ENCODE measurements at places on chromosomes 5 and 9.
A peak's percentile ranks its signal among the peaks of the same experiment; 100 is the strongest.

DNA sequence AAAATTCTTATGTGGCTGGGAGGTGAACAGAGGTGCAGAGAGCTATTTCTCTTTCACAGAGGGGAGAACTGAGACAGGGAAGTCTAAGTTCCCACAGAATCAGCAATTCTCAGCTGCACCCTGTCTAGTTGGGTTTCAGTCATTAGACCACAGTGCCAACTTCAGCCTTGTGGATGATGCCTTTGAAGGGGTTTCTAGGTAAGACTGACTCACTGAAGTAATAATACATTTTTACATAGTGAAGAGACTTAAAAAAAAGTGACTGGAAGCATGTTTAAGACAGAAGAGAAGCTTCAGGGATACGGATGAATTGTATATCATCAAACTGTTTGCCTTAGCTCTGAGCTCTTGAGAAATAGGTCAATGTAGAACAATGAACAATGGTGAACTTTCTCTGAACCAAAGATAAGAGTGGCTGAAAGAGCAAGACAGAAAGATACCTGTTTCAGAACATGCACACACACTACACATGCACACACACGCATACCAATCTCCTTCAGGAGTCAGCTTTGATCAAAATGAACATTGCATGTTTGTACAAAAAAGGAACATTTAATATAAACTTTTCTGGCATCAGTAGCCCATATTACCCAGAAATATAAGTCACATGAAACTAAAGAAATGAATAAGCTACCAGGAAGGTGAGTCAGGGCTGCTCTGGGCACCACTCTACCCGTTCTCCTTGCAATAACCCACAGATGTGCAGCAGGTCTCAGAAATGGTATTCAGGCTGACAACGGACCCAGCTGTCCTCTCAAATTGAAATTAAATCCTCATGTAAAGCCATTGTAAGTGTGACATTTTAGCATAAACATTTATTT lies 12.6 kb upstream of the FYB1 start:
- no peak for DNase-seq

DNA sequence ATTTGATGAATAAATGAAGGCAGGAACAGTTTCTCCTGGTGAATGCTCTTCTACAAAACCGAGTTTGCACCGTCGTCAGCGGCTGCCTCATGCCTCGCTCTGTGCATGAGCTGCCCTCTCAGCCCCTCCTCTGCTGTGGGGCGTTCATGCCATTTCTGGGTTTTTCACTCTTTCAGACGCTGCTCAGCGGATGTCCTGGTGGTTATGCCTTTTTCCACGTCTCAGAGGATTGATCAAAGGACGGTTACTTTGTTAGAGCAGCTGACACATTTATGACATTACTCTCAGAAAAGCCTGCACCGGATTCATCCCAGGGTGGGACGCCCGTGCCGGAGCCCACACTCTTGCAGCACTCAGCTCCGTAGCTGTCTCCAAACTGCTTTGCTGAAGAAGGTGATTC lies 195.9 kb upstream of the PPP1R26 start:
- DNase-seq = no peak

- DNase-seq = no peak
Observed at GRCh38 chr9:135506327-135507103, 6.0 kb downstream of the MRPS2 start.

GRCh38 chr5:142749321-142749720 lies 20.9 kb upstream of the ARHGAP26 start:
- no peak for DNase-seq

GRCh38 chr9:135530146-135530545 lies 8.9 kb downstream of the LCN1 start:
- DNase-seq = no peak

- no peak for DNase-seq
Observed at GRCh38 chr5:107538331-107538730, 132.4 kb downstream of the EFNA5 start.

DNA sequence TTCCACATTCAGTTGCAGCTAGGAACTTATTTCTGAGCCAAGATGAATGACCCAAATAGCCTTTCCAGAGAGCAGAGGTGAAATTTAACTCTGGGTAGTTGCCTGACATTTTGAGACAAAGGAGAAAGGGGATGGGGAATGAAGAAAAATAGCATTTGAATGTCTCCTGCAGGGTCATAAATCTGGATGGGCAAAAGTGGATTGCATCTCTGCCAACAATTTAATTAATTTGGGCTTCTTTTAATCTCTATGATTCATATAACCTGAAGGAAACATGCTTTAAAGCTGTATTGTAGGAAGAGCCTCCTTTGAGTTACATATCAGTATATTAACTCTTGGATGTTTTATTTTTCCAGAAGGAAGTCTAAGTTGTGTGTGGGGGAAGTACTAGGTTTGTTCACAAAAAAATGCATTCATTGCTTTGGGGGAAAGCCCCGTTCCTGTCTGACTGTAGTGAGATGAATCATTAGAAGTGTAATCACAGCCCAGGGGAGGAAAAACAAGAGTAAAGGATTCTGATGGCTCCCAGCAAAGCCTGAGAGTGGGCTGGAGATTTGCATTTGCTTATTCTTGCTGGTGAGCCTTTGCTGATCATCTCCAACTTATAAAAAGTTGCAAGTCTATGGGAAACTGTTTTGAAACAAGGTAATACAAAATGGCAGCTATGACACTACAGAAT lies 133.0 kb upstream of the IQGAP2 start:
- peak; percentile 53 for DNase-seq

DNA sequence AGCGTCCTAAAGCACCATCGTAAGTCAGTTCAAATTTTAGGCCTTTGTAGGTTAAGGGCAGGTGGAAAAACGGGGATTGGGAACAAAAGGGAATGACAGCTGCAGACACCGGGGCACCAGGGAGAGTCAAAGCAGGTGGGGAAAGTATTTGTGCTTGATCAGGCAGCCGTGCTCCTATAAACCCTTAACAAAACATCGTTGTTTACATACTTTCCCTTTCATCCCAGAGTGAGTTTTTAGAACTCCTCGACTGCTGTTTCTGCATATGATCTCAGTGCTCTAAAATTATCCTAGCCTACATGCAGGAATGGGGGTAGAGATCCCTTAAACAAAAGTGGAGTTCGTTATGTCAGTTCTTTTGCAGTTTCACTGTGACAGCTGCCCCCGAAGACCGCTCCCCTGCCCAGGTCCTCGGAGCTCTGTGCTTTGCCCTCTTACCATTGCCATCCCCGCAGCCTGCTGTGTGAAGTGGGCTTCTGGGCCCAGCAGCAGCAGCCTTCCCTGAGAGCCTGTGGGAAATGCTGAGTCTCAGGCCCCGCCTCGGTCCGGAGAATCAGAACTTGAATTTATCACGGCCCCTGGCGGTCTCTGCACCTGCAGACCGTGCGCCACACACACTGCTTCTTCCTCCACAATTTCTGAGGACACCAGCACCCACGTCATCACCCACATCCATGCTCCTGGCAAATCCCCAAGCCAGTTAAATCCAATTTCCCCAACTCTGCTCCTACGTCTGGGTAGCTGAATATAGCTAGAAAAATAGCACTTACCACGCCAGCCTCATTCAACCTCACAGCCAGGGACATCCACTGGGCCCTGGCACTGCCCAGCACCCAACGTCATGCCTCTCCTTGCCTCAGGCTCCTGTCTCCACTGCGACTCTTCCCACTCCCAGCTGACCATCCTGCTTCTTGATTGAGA lies 86.8 kb downstream of the NSUN2 start:
- no peak for DNase-seq

DNA sequence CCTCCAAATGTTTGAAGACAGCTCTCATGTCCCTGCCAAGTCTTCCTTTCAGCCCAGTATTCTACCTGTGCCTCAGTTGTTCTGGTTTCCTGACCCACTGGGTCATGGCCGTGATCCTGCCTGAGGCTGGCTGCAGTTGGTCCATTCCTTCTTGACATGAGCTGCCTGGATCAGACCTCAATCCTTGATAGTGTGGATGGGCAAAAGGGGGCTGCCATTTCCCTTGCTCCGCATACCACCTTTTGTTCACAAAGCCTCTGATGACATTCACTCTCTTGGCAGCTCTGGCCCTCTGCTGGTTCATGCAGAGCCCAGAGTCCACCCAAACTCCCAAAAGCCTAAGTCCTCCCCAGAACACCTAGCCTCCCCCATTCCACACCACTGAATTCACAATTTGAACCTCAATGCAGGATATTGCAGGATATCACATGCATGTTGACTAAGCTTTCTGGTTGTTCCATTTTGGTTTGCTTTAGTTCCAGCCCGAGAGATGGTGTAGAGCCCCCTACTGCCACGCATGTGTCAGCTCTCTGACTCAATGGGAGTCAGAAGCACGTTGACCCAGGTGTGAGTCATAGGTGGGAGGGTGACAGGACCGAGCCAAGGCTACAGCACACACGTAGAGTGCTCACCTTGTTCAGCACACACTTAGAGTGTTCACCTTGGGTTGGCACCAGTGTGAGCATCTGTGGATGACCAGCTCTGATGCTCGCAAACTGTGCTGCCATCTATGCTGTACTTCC lies 137.2 kb downstream of the MTX3 start:
- DNase-seq = no peak

- DNase-seq = no peak
Observed at GRCh38 chr5:93658044-93658443, 75.0 kb downstream of the NR2F1 start.

DNA sequence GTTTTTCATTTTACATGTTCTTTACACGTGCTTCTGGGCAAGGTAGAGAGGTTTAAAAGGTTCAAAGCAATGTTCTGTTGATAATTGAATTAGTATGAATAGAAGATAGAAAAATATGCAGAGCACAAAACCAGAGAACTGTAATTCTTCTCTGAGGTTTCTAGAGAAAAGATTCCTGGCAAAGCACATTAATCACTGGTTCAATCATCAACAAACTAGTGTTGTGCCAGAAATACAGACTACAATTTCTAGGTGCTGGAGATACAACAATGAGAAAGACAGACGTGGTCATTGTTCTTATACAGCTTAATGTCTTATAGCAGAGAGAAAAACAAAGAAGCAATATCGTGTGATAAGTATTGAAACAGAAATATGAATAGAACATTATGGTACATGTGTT lies 25.5 kb downstream of the MEGF9 start:
- DNase-seq = no peak

DNA sequence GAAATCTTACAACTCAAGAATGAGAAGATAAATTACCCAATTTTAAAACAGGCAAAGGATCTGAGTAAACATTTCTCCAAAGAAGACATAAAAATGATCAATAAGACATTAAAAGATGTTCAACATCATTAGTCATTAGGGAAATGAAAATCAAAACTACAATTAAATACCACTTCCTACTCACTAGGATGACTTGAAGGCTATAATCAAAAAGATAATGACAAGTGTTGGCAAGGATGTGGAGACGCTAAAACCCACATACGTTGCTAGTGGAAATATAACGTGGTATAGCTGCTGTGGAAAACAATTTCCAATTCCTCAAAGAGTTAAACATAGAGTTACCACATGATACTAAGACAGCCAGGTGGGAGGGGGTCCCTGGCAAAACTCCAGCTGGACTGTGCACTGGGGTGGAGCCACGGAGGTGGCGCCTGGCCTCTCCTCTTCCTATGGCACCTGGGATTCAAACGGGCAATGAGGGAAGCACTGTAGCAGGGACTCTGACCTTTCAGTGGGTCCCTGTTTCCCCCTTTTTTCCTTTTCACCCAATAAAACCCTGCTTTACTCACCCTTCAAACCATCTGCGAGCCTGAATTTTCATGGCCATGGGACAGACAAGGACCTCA lies 5.9 kb downstream of the ARSB start:
- DNase-seq = no peak

DNA sequence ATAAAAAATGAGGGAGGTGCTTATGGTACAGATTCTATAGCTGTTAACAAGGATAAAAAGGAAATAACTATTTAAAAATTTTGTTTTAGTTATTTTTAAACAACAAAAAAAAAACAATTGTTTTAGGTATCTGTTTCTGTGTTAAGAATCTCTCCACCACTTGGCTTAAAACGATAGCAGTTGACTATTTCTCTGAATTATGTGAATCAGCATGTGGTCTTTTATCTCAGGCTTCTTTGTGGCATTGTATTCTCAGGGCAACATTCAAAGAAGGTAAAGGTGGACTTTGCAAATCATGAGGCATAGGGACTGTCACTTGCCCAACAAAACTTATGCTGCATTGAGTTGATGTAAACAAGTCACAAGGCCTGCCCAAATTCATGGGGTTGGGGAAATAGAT lies 55.2 kb downstream of the ERBIN start:
- no peak for DNase-seq
